ENCODE measurements at places on chromosomes 13 and 19. TPM values are rescaled to one million over a fixed set of nuclear protein-coding genes. Genes with fewer than 3 reads are reported as not detected.

- DNase-seq = peak; percentile 86
These were observed at the start of gene HOOK2 for GRCh38 chr19:12774588-12775555. Gene HOOK2, minus strand, starts transcription at chr19:12775552. Its CDS starts 103 bp downstream, at chr19:12775449.

Gene RNF17
- total RNA-seq = not detected

- no peak for DNase-seq
These were observed 1077.1 kb downstream of the UQCRFS1 start for GRCh38 chr19:28135825-28136224.

DNA sequence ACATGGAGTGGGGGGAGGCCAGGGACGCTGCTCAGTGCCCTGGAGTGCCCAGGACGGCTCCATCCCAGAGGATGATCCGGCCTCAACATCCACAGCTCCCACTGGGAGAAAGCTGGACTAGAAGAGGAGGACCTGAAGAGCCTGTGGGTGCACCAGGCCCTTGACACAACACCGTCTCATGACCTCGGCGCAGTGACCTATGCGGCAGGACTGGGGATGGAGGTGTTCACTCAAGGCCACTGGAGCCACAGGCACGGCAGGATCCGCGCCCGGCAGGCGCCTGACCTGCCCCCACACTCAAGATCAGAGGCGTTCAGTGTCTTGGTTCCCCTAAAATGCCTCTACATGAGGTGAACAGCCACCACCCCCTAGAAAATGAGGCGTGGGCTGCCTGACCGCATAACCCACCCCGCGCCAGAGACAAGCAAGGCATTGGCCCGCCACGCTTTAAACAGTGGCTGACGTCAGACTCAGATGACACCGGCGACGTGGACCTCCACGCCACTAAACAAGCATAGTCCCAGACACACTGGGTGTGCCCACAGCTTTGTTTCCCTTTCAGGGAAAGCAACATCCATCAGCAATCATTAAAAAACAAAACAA lies 8.0 kb downstream of the SGTA start:
- no peak for DNase-seq

- DNase-seq = peak; percentile 37
These were observed 1.3 kb downstream of the TRIP10 start for GRCh38 chr19:6740589-6741343.

- no peak for DNase-seq
These were observed 113.0 kb upstream of the SPACA7 start for GRCh38 chr13:112263152-112263551.

GRCh38 chr13:93450191-93450621 lies 223.6 kb downstream of the GPC6 start:
- DNase-seq = peak; percentile 81

Gene PRX
- total RNA-seq = 1.4 TPM

DNA sequence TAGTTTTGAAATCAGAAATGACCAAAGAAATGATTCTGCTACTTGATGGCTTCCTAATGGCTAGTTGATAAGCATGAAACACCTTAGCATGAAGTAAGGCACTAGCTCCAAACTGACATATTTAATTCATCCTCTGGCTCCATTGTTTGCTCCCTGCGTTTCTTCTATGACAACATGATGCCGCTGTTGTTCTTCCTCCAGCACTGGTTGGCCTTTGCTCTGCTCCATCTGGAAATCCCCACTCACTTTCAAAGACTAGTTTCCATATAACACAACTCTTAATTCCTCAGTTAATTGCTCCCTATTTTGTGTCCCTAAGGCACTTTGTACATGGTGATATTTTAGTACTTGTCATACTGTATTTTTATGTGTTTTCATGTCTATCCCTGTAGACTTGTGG lies 151.6 kb downstream of the GPC6 start:
- no peak for DNase-seq

Gene ZNF534
- total RNA-seq = not detected

DNA sequence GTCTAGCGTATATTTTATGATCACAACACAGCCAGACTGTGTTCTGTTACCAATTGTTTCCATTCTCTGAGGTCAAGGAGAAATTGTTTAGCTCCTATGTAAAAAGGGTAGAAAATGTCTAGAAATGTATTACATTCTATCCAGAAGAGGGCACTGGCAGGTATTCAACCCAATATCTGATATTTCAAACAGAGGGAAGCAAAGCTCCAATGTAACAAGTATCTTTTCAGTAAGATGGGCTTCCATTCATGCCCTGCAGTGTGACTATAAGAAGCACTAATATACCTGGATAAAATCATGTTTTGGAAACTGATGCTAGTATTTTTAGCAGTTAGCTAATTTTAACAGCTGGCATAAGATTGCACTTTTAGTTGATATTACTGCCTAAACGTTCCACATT lies 312.7 kb downstream of the FGF14 start:
- DNase-seq = peak; percentile 23

Gene ATXN8OS
- not detected for total RNA-seq

- DNase-seq = peak; percentile 50
These were observed 2.2 kb downstream of the RGCC start for GRCh38 chr13:41459432-41460073.

GRCh38 chr13:102700088-102701031 lies 5.5 kb upstream of the METTL21C start:
- DNase-seq = no peak

- DNase-seq = no peak
These were observed 193.5 kb downstream of the ZNF536 start for GRCh38 chr19:30565636-30566035.

- DNase-seq = no peak
These were observed 44.2 kb downstream of the MBNL2 start for GRCh38 chr13:97266332-97266731.

DNA sequence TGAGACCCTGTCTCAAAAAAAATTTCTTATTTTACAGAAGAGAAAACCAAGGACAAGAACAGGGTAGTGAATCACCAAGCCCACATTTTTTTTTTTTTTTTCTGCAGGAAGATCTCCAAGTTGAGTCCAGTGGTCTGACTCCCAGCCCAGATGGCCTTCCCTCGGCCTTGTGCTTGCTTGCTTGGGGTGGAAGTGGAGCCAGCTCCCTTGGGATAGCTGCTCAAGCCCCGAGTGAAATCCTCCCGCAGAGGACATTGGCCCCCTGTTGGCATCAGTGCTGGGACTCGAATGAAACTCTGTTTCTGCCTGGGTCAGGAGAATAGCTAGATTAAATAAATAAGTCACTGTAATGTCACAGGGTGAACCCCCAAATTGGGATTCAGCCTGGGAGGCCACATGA lies 9.4 kb upstream of the NUP62 start:
- DNase-seq = no peak

- peak; percentile 87 for DNase-seq
These were observed 134.5 kb upstream of the KL start for GRCh38 chr13:32881777-32882145.

Gene SHD
- not detected for total RNA-seq

DNA sequence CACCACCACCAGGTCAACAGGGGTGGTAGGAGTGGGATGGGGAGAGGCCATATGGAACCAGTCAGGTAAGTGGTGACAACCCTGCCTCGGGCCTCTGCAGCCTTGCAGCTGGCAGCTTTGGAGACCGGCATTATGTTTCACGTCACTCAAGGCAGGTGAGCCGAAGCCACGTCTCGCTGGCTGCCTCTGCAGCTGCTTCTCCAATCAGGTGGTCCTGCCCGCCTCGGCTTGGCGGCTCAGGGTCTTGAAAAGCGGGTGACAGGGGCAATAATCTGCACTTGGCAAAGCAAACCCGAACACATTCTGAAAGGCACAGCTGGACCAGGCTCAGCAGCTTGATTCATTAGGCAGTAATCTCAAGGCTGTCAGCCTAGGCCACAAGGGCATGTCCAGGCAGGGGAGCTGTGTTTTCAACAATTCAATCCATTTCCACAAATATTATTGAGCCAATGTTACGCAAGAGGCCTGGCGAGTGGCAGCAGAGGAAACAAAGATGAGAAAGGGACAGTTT lies 77.4 kb upstream of the PCDH8 start:
- DNase-seq = peak; percentile 94

DNA sequence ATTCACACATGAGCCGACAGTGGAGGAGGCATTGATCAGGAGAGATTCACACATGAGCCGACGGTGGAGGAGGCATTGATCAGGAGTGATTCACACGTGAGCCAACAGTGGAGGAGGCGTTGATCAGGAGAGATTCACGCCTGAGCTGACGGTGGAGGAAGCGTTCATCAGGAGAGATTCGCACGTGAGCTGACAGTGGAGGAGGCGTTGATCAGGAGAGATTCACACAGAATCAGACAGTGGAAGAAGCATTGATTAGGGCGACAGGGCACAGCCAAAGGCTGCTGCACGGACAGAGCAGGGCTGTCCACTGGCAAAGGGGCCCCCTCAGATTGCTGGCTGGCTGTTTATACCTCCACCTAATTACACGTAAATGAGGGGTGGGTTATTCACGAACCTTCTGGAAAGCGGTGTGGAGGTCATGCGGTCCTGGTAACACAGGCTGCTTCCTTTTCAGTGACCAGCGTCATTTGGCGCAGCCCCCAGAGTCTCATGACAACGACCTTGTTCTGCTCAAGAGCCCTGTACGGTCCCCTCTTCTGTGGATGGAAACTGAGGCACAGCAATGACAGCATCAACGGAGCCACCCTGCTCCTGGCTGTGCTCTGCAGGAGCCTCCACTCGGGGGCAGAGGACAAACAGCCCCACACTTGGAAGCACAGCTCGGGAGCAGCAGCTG lies 50.6 kb upstream of the GAS6 start:
- no peak for DNase-seq

- no peak for DNase-seq
These were observed 86.1 kb downstream of the FRY start for GRCh38 chr13:32117701-32118100.

DNA sequence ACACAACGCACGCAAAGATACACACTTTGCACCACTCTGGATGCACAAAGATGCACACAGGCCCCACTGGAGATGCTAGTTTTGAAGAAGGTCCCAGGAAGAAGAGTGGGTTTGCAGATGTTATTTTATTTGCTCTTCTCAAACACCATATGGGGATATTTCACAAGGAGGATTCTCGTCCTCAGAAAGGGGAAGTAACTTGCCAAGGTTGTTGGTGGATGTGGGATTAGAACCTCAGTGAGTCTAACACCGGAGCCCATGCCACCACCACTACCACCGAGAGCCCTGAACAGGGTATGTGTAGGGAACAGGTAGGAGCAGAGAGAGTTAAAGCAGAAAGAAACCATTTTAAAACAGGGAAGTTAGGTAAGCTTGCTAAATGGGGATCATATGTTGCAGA lies 9.6 kb upstream of the CEACAM6 start:
- no peak for DNase-seq

GRCh38 chr13:71457645-71458044 lies 409.4 kb downstream of the DACH1 start:
- peak; percentile 23 for DNase-seq

Gene ZNF211
- 13.8 TPM for total RNA-seq

GRCh38 chr19:58366585-58367430 lies 4.3 kb upstream of the ZNF497 start:
- no peak for DNase-seq

Gene RASGRP4
- total RNA-seq = not detected

Gene SLC17A7
- not detected for total RNA-seq

DNA sequence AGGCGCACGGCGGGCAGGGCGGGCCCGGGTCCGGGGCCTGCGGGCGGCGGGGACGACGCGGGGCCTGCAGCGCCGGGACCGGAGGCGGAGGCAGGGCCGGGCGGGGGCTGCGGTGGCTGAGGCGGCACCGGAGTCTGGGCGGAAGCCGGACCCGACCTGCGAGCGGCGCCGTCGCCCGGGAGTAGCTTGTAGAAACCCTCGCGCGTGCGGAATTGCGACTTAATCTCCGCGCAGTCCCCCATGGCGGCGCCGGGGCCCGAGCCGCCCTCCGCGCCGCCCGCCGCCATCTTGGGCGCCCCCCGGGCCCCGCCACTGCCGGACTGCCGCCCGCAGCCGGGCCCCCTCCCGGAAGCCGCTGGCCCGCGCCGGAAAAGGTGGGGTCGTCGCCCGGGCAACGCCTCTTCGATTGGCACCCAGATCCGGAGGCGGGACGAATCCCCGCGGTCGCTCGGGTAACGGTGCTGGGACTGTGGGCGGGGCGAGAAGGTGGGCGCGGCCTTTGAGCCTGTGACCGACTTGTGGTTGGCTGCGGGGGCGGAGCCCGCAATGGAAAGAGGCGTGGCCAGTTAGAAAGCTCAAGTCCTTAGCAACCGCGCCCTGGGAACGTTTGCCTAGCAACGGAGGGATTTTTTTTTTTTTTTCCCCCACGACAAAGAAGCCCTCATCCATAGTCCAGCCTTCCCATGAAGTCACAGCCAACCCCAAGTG lies at the start of gene DMWD:
Gene DMWD (minus strand): TSS at position 376 of the 708 bp plus-strand sequence. CDS start 89 bp downstream, at position 287.
- peak; percentile 93 for DNase-seq

- peak; percentile 61 for DNase-seq
These were observed 32.9 kb upstream of the SACS start for GRCh38 chr13:23466144-23467002.

GRCh38 chr13:76053181-76053580 lies 417.1 kb downstream of the LMO7 start:
- DNase-seq = peak; percentile 56

Gene LIM2
- not detected for total RNA-seq

DNA sequence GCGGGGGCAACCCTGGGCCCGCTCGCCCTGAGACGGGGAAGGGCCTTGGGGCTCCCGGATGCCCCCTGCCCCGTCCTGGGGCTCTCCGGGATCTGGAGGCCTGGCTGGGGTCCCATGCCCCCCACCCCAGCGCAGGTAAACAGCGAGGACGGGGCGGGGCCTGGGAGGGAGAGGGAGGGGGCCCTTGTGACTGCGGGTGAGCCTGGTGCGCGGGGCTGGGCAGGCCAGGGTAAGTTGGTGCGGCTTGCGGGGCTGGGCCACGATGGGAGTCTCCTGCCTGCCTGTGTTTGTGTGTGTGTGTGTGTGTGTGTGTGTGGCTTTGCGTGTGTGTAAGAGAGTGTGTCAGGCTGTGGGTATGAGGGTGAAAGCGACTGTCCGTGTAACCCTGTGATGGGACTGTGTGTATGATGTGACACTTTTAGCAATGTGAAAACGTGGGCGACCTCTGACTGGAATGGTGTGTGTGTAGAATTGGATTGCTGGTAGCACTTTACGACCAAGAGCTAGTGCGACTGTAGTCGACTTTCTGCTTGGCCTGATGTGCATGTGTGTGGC lies 426 bp downstream of the KLC3 start:
- DNase-seq = peak; percentile 21

Gene KLK14
- not detected for total RNA-seq

DNA sequence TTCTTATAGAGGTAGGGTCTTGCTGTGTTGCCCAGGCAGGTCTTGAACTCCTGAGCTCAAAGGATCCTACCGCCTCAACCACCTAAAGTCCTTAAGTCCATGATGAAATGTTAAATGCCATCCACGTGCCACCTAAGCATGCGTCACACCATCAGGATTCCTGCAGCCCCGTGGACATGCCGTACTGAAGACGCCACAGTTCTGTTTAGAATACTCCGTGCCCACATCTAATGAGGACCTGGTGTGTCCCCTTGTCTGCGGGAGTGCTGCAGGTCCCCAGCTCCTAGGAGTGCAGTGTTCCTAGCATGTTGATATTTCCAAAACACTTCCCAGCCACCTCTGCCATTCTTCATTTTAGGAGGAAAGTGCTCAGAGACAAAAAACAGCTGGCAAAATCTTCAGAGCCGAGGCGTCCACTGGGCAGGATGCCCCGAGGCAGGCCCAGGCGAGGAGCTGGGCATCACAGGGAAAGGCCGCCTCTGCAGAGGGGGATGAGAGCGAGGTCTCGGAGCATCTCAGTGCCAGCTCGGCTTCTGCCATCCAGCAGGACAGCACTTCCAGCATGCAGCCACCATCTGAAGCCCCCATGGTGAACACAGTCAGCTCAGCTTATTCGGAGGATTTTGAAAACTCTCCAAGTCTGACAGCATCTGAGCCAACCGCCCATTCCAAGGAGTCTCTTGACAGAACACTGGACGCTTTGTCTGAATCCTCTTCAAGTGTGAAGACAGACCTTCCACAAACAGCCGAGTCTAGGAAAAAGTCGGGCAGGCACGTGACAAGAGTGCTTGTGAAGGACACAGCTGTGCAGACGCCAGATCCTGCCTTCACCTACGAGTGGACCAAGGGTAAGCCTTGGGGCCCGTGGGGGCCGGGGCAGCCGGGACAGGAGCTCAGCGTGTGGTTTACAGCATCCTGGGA lies 13.2 kb downstream of the C19orf44 start:
- DNase-seq = no peak

Data from bronchial epithelial cell (primary cell).